Left renal pelvis (tissue), 4 donors: ENCODE measurements at places on chromosomes 13 and 19. TPM values are rescaled to one million over a fixed set of nuclear protein-coding genes. Genes with fewer than 3 reads are reported as not detected.

DNA sequence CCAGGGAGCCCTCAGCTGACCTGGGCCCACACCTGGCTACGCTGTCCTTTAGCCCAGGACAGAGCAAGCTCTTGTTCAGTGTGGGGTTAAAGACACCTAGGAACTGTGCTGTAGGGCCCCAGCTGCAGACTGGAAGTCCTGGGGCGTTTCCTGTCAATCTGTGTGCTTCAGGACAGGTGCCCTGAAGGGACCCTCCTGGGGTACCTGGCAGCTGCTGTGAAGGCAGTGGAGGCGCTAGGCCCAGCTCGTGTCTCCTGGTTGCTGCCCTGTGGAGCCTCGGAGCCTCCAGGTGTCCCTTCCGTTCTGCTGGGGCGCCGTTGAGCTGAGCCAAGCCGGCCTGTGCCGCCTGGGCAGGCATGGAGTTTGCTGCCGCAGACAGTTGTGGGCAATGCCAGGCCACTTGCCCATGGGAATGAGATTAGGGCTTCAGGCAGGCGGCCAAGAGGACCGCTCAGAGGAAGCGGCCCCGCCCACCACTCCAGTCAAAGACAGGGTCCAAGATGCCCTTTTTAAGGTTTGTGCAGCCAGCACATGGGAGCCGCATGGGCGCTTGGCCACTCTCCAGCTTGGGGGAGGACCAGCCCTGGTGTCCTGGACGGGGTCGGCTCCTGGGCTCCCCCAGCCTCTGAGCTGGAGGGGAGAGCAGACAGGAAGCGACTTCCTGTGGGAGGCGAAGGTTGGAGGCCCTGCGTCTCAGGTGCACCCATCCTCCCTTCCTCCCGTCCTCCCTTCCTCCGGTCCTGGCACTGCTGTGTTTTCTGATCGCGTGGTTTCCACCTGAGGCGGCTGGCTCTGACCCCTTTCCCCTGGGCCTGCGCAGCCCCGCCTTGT, 4.0 kb downstream of the PTBP1 start:
- no peak for DNase-seq

DNA sequence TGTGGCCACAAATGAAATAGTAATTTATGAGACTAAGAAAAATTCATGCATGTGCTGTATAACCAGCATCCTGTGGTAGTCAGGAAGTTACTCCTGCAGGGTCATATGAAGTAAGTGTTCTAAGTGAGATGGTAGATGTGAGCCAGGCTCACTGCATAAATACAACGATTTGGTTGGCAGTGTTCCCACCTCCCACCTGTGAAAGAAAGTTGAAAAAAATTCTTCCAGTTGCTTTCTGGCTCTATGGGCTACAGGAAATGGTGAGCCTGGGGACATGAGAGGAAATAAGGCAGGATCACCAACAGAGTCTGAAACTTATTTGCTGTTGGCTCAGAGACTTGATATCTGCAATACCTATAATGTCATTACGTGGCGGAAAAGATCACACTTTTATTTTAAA, 301.7 kb upstream of the SPRY2 start:
- no peak for DNase-seq

GGN gene
- 0.19 TPM for polyA plus RNA-seq

- DNase-seq = no peak
These were observed 47.9 kb upstream of the SIAH3 start for GRCh38 chr13:45899406-45899805.

LSM7 gene
- polyA plus RNA-seq = 83.9 TPM

MEGF8 gene
- 33.0 TPM for polyA plus RNA-seq
